Stimulated activated CD4-positive, alpha-beta T cell treated with anti-CD3 and anti-CD28 coated beads, Interleukin-1b, Interleukin-23, amount 100 ng/mL, for 1 hour (primary cell): ENCODE measurements at places on chromosomes 12 and 14.

- DNase-seq, result no peak
Observed at GRCh38 chr14:41235466-41235865, 371.2 kb upstream of the LRFN5 start.

- DNase-seq, result no peak
Observed at GRCh38 chr14:36723530-36723929, 61.9 kb downstream of the PAX9 start.

DNA sequence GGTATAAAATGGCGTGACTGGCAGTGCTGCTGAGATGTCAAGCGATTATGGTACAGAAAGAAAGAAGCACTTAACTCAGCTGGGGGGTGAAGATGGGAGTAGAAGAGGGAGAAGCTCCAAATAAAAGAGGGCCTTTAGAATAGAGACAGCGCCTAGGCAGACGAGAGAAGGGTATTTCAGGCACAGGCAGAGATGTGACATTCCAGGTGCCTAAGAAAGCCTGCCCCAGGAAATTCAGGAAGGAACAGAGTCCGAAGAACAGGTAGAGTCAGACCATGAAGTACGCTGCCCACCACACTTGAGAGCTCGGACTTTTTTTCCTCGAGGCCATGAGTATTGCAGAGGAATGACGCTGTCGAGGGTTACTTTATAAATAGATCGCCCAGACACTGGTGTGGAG is 170.9 kb upstream of the ATF7IP start:
- DNase-seq, result no peak

- DNase-seq, result no peak
Observed at GRCh38 chr14:21169573-21169972, 13.7 kb upstream of the OR5AU1 start.

- no peak for DNase-seq
Observed at GRCh38 chr12:115132905-115133304, 448.9 kb upstream of the TBX3 start.

DNA sequence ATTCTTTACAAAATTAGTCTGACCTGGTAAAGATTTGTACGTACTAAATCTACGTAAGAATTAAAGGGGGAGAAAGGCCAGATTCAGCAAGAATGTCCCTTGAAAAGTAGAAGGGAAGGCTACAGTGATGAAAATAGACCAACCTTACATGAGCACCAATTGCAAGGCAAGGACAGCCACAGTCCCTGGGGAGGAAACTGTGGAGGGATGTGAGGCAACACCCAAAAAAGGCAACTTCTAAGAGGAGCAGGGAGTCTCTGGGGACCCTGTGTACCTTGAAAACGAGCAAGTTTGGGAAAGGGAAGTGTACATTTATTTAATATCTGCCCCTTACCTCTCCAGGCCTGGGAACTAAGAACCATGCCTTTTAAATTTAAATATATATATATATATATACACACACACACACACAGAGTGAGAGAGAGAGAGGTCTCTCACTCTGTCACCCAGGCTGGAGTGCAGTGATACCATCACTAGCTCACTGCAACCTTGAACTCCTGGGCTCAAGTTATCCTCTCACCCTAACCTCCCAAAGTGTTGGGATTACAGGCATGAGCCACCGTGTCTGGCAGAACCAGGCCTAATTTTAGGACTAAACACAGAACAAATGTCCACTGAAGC is 56.4 kb downstream of the TMCC3 start:
- no peak for DNase-seq

DNA sequence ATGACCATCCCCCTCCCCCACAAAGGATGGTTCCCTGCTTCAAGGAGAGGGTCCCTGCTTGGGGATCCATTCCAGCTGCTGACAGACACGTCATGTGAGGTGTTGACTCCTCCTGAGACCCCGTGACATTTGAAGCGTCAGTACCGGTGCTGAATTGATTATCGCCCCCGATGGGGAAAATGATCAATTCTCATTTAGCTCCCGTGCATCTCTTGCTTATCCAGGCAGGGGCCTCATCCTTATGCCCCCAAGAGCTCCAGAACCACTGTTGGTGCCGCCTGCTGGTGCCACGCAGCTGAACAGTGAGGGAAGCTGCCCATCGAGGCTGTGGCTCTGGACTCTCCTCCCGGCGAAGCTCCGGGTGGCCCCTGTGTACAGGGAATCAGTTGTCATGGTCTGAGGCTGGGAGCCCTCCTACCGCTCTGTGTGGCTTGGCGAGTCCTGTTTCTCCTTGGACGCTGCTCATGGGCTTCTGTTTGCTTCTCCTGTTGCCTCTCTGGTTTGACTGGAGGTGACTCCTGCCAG is 4.6 kb downstream of the KIF26A start:
- DNase-seq, result no peak

GRCh38 chr14:96055753-96056508 is 16.8 kb downstream of the C14orf132 start:
- DNase-seq, result no peak

- DNase-seq, result no peak
Observed at GRCh38 chr12:89525824-89526770, at the start of gene POC1B. Gene POC1B (minus strand): TSS chr12:89526047. CDS start chr12:89525895, 152 bp downstream.

DNA sequence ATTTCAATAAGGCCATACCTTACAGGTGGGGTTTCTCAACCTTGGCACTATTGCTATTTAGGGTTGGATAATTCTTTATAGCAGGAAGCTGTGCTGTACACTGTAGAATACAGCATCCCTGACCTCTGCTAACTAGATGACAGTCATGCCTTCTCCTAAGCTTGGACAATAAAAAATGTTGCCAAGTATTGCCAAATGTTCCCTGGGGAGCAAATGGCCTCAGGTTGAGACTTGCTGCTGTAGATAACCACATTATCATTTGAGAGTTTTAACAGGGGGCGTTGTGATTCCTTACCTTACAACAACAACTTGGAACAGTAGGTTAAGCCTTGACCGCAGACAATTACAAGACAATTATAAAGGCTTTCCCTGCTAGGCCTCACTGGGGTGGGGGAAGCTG is 1073.6 kb upstream of the TMEM132C start:
- DNase-seq, result no peak

- DNase-seq, result no peak
Observed at GRCh38 chr14:37623426-37623951, 28.1 kb downstream of the TTC6 start.

DNA sequence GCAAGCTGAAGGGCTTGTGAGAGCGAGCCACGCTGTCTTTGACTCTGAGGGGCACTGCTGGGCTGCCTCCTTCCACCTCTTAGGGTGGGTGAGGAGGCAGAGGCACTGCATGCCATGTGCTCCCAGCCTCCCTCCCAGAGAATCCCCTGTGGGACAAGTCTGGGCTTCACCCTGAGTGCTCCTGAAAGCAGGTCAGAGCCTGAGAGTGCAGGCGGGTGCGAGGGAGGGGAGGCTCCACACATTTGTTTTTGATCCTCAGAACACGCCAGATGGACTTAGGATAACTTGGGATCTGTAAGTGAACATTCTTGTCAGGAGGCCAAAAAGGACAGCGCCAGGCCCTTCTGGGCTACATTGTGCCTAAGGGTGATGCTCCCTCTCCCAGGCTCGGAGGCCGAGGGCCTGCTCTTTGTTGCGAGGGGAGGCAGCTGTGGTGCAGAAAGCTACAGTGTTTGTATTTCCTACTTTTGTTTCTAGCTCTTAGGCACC is 155.4 kb downstream of the TMX1 start:
- no peak for DNase-seq

DNA sequence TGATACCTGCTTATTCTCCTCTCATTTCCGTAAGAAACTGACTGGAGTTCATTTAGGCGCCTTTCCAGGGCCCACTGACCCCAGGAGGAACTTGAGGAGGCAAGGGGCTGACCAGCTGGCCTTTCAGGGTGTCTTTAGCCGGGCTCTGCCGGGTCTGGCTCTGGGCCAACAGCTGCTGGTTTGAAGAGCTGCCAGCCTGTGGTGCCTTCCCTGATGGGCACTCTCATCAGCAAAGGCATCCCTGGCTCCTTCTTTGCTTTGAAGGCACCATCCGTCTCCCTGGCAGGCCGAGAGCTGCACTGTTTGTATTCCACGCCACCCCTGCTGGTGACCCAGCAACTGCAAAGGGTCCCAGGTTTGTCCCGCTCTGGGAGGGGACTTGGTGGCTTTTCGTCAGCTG is 42.0 kb downstream of the IQSEC3 start:
- no peak for DNase-seq

DNA sequence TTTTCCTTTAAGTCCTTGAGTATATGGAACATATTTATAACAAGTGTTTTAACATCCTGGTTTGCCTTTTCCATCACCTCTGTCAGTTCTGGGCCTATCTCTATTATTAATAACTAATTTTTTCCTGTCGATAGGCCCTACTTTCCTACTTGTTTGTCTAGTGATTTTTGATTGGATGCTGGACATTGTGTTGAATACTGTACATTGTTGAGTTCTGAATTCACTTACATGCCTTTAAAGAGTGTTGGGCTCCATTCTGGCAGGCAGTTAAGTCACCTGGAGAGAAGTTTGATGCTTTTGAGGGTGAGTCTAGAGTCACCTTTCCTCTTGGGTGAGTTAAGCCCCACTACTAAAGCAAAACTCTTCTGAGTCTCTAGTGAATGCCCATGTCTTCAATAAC is 77.5 kb upstream of the C14orf180 start:
- no peak for DNase-seq

GRCh38 chr12:59386236-59386635 is 209.6 kb upstream of the SLC16A7 start:
- DNase-seq, result no peak

GRCh38 chr14:77087631-77088030 is 10.4 kb upstream of the CIPC start:
- DNase-seq, result no peak

DNA sequence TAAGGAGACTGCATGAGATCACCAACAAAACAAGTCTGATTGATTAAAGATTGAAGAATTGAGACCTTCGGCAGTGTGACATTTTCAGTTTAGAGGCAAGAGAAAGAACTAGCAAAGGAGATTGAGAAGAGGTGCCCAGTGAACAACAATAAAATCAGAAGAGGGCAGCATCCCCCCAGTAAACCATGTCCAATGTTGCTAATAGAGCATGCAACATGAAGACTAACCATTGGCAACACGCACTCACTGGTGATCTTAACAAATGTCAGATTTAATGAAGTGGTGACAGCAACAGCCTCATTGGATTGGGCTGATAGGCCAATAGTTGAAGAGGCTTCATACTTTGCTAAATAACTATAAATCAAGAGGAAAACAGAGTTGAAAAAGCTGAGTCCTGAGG is 20.7 kb upstream of the TAS2R14 start:
- DNase-seq, result no peak

- no peak for DNase-seq
Observed at GRCh38 chr14:54314365-54315104, 82.3 kb upstream of the CDKN3 start.

- no peak for DNase-seq
Observed at GRCh38 chr12:54596526-54596946, 8.1 kb upstream of the PPP1R1A start.

DNA sequence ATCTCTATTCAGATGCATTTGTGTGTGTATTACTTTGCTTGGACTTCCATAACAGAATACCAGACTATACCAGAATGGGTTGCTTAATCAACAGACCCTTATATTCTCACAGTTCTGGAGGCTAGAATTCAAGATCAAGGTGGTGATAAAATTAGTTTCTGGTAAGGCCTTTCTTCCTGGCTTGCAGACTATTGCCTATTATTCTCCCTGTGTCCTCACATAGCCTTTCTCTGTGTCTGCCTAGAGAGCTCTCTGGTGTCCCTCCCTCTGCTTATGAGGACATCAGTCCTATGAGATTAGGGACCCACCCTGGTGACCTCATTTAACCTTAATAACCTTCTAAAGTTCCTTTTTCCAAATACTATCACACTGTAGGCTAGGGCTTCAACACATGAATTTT is 106.0 kb downstream of the FAR2 start:
- DNase-seq, result no peak

DNA sequence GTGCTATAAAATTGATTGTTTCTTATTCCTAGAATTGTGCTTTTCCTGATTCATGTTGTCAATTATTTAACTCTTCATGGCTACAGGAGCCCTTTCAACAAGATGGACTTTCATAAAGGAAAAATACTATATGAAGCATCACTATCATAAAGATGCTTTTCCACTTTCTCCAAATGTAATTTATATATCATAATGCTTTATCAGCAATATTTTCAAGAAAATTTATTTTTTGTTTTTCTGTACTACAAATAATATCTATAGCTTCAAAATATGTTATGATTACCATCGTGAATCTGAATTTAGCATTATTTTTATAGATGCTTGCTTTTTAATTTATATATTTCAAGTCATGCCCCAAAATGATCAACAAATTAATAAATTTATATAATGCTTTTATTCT is 873.5 kb upstream of the LRFN5 start:
- no peak for DNase-seq

DNA sequence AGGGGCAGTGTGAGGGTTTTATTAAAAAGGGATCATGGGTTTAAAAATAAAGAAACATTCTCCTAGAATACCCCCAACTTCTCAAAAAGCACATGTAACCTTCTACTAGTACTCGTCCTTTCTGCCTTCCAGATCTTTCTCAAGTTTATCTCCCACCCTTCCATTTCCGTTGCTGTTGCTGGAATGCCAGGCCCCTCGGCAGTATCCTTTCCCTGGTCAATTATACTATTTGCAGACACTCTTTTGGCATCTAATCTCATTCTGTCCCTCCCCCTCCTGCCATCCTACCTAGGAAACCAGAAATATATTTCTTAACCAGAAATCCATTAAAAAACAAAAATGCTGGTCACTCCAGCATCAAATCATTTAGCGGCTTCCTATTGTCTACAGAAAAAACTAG is 198.2 kb upstream of the ATP2B1 start:
- no peak for DNase-seq

- DNase-seq, result no peak
Observed at GRCh38 chr14:70014406-70015095, 135.3 kb downstream of the SMOC1 start.

GRCh38 chr14:61632807-61633206 is 62.5 kb upstream of the HIF1A start:
- no peak for DNase-seq

GRCh38 chr14:104531421-104532190 is 48.0 kb upstream of the C14orf180 start:
- no peak for DNase-seq

DNA sequence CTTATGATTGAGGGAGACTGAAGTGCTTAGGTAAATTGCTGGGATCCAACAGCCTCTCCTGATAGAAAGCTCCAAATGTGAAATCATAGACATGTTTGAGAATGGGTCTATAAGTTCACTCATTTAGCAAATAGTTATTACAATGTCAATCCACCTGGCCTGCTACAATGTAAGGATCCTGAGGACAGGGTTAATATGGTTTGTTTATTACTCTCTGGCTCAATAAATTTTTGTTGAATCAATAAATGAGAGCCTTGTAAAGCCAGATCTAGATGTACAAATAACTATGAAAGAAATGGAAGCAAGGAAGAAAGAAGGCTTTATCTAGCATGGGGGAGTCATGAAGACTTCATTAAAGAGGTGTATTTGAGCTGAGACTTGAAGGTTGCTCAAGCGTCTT is 165.6 kb upstream of the IGF1 start:
- no peak for DNase-seq

DNA sequence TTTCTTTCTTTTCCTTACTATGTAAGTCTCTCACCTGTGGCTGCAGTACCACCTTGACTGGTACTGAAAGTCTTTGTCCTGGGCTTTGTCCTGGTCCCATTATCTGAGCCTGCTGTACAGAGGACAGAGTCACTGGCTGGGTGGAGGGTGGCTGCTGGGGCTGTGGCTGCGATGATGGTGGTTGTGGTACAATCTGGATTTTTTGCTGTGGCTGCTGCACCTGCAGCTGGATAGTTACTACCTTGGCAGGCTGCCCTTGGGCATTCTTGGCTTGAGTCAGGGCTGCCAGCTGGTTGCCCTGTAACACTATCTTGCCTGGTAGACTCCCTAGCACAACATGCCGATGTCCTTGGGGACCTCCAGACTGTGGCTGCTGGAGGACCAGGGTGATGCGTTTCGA is 27.0 kb downstream of the CHD8 start:
- no peak for DNase-seq

GRCh38 chr12:104909761-104910160 is 48.3 kb downstream of the SLC41A2 start:
- DNase-seq, result no peak
